ENCODE measurements at places on chromosomes 6 and 20.

DNA sequence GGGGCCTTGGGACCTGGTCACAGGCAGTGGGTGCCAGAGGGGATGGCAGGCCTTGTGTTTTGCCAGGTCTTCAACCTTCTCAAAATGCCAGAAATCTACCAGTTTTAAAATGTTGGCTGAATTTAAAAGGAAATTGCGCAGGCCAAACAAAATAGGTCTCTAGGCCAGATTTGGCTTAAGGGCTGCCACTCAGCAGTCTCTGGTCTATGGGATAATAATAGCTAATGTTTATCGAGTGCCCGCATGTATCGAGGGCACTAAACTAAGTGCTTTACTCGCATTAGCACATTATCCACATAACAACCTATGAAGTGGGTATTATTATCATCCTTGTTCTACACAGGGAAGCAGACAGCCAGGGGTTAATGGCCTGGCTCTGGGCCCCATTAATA lies 11.0 kb downstream of the E2F3 start:
- DNase-seq, result no peak

DNA sequence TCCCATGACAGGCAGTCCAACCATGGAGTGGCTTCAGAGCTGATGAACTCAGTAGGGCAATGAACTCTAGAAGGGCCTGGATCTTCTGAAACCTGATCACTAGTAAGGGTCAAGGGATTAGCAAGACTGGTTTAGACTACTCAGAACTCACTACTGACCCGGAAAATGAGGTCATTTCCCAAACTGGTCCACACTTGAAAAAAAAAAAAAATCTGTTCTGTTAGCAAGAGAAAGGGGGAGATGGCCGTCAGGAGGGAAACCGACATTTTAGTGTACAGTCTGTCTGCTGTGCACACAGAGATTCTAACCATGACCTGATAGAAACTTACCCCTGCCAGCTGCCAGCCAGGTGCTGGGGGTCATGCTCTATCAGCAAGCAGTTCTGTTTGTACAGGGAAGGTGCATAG lies 262.4 kb upstream of the AGPAT4 start:
- DNase-seq, result no peak

GRCh38 chr6:170296746-170297575 lies 6.1 kb upstream of the DLL1 start:
- peak; percentile 22 for DNase-seq

DNA sequence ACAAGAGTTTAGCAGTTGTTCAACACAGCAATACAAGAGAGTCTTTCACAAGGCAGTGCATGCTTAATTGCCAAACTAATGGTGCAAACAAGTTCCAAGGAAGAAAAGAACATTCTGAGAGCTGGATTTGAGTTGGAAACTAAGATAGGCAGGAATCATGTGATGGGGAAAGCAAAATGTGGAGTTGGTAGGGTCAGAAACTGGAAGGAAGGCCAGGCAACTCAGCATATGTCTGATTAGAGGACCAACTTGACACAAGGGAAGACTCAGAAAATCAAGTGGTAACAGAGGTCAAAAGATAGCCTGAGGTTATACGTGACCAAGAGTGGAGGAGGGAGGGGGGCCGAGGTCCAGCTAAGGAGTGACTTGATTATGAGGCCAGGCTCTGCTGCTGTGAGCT lies 117.3 kb downstream of the SMLR1 start:
- no peak for DNase-seq

DNA sequence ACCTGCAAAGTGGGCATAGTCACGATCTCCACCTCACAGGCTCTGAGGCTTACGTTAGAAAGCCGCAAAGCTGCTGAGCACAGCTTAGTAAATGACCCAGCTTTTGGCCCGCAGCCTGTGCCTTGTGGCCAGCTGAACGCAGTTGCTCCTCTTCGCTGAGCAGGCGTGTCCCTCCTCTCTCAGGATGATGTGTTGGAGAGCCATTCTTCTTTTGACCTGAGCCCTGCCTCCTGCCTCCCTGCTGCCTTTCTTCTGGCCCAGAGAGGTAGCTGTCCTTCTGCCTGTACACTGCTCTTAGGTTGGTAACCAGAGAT lies 47.6 kb upstream of the MYL9 start:
- DNase-seq, result no peak

GRCh38 chr6:112018619-112019416 lies 35.1 kb upstream of the CCN6 start:
- no peak for DNase-seq

DNA sequence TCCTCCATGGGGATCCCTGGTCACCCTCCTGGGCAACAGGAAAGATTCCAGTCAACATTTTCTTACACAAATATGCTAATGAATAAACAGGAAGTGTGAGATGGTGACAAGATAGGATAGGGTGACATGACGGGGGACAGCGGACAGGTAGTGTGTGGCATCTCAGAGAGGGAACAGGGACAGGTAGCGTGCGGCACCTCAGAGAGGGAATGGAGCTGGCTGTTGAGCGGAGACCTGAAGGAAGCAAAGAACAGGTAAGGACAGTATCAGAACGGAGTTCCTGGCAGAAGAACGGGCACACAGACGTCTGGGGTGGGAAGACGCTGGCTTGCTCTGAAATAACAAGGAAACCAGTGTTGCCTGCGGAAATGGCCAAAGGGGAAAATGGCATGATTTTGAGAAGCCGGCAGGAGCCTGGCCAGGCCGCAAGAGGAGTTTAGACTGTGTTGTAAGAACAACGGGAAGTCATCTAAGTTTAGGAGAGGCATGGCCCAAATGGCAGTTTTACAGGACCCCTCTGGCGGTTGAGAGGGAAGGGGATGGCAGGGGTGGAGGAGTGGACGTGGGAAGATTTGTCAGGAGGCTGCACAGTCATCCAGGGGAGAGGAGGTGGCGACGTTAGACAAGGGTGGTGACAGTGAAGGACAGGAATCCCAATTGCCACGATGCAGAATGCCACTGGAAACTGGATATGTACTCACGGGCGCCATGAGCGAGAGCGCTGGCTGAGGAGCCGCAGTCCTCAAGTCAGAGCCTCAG lies 111.6 kb downstream of the JPH2 start:
- DNase-seq, result peak; percentile 14

- DNase-seq, result no peak
These were observed 5.3 kb downstream of the SNAI1 start for GRCh38 chr20:49987868-49988690.

DNA sequence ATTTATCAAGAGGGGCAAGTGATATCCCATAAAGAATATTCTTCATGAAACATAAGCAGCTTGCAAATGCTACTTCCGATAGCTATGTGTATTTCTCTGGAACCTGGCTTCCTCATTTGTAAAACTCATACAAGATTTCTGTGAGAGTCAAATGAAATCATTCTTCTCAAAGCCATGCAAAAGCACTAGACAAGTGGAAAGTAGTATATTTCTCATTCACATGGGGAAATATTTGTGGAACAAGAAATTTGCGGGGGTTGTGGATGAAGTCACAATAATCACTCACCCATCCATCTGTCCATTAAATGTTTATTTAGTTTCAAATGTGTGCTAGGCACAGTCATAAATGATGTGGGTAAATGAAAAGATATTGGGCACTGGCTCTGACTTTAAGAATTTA lies 150.5 kb downstream of the IPCEF1 start:
- no peak for DNase-seq

DNA sequence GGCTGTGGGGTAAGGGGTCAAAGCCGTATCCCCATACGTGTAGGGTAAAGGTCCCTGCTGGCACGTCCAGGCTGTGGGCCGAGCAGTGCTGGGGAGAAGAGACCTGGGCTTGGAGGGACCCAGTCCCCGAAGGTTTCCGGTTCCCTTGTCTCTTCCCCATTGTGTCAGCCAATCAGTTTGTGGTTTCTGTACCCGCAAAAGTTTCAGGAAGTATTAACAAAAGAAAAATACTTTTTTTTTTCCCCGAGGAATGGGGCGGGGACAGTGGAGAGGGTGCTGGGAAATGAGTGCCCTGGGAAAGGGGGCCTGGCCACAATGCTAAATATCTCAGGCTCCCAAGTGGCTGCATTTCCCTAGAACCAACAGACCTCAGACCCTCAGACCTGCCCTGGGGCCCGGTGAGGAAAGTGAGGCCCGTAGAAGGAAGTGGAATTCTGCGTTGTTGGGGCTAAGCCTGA lies 15.2 kb upstream of the AMD1 start:
- no peak for DNase-seq

DNA sequence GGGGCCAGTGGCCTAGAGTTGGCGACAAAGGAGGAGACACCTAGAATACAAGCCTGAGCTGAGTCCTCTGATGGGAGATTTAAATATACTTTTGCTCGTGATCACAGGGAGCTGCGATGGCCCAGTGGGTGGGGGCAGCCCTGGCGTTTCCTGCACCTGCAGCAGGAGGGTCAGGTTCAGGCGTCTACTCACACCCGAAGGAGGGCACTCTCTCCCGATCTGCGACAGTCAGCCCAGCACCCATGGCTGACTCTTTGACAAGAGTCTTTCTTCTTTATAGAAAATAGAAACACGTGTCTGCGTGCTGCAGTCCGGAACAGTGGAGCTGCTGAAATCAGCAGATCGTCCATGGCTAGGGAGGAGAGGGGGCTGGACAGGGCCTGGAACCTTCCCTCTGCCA lies 338.2 kb downstream of the CDH4 start:
- no peak for DNase-seq

- DNase-seq, result peak; percentile 67
These were observed 1.6 kb downstream of the SLC17A9 start for GRCh38 chr20:62953839-62954703.

DNA sequence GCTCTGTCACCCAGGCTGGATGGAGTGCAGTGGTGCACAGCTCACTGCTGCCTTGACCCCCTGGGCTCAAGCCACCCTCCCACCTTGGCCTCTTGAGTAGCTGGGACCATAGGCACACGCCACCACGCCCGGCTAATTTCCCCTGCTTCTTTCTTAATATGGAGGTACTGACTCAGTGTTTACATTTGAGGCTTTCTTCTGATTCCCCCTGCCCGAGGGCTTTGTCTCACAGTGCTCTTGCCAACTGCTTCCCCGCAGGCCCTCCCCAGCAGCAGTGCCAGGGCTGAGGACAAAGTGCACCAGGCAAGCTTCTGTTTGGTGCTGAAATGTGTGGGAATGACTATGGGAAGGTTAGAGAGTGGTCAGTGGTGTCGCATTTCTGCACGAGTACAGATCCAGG lies 34.8 kb downstream of the NR2E1 start:
- DNase-seq, result no peak

- DNase-seq, result no peak
These were observed 529.1 kb upstream of the CITED2 start for GRCh38 chr6:139903411-139904157.

DNA sequence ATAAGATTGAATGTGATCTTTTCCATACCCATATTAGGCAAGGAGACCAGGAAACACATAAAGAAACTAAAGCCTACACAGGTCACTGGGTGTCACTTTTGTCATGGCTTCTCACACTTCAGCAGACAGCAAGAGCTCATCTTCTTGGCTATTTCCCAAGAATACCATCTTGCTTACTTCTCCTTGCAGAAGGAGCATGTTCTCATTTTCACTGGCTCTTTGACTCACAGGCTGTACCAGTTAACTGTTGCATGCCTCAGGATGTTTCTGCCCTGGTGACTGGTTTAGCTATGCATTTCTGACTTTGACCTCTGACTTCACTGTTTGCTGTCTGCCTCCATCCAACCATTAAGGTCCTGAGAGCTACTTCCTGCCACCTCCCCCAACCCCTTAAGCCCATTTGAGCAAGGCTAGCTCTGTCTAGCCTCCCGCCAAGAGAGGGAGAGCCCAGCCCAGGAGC lies 40.3 kb upstream of the OGFRL1 start:
- DNase-seq, result no peak

DNA sequence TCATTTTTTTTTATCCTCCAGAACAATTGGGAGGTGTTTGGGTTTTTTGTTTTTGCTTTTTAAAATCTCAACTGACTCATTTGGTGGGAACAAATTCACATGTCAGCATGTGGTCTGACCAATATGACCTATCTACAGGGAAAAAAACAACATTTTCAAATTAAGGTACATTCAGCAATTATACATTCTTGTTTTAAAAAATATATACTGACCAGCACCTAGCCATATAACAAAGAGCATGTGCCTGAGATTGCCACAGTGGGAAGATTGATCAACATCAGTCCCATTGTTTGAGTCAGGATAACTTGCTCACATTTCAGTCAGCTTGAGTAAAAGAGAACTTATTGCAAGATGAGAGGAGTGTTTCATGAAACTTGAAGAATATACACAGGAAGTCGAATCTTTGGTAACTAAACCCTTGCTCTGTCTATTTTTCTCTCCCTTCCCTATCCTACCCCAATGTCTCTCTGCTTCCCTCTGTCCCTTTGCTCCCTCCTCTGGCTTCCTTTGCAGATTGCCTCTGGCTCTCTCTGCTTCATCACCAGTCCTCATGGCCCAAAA lies 163.2 kb upstream of the TAB2 start:
- no peak for DNase-seq

- DNase-seq, result no peak
These were observed 4.3 kb downstream of the SNHG17 start for GRCh38 chr20:38430679-38431325.

- DNase-seq, result no peak
These were observed 150.3 kb upstream of the SASH1 start for GRCh38 chr6:148192310-148192709.

DNA sequence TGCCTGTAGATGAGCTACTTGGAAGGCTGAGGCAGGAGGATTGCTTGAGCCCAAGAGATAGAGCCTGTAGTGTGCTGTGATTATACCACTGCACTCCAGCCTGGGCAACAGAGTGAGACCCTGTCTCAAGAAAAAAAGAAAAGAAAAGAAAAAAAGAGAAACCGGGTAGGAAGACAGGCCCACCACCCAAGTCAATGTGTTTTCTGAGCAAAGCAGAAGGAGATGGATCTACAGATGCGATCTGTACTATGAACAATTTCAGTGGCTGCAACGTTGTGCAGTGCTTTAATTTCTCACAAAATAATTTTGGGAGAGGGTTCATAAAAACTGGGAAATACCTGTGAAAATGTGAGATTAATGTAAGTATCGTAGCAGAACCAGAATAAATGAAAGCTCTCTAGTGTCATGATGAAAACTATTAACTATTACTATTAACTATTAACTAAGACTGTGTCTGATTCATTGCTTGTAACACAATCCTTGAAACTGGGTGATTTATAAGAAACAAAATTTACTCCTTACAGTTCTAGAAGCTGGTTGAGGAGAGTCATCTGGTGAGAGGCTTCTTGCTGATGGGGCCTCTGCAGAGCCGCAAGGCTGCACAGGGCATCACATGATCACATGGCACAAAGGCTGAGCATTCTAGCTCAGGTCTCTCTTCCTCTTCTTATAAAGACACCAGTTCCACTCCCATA lies 233.1 kb upstream of the ZNF217 start:
- no peak for DNase-seq

GRCh38 chr20:32338665-32339064 lies 19.5 kb upstream of the ASXL1 start:
- DNase-seq, result no peak

GRCh38 chr6:150560004-150560883 lies 39.4 kb upstream of the PLEKHG1 start:
- DNase-seq, result no peak
